Activated naive CD8-positive, alpha-beta T cell treated with anti-CD3 and anti-CD28 coated beads, Interleukin-2, amount 50 U/mL, for 24 hours (primary cell): ENCODE measurements at places on chromosomes 5 and 9.

- no peak for DNase-seq
Measured at GRCh38 chr9:68672215-68672614, 32.8 kb upstream of the PIP5K1B start.

- DNase-seq, result no peak
Measured at GRCh38 chr9:132647355-132647754, 22.4 kb downstream of the DDX31 start.

GRCh38 chr5:142897328-142897727, 127.2 kb downstream of the ARHGAP26 start:
- no peak for DNase-seq

DNA sequence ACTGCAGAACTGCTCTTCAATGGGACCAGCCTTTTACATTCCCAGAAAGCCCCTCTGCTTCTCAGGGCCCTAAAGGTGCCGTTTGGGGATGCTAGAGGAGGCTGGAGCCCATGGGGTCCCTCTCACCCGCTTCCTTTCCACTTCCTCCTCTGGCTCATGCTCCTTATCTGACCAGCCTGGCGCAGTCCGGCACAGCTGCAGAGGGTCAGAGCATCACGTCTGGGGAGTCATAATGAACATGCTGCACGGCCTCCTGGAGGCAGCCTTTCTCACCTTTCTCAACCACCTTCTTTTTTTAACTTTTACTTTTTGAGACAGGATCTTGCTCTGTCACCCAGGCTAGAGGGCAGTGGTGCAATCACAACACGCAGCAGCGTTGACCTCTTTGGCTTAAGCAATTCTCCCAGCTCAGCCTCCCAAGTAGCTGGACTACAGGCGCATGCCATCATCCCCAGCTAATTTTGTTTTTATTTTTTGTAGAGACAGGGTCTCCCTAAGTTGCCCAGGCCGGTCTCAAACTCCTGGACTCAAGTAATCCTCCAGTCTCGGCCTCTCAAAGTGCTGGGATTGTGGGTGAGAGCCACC, 15.1 kb upstream of the TCF7 start:
- DNase-seq, result no peak

GRCh38 chr5:179769271-179769670, 24.5 kb upstream of the LTC4S start:
- DNase-seq, result no peak

DNA sequence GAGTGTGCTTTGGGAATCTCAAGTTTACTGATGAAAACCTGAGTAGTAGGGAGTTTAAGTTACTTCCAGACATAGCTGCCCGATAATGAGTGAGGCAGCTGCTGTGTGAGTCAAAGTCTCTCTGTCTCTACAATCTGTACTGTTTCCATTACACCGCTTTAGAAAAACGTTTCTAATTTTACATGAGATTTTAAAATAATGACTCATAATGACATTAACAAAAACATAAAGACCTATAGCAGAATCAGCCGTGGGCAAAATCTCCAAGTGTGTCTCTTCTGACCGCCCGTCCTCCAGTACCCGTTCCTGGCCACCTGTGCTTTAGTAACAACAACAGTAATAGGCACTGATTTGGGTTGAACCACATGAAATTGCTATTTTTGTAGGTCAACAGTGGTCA, 69.6 kb upstream of the PRRC1 start:
- no peak for DNase-seq

DNA sequence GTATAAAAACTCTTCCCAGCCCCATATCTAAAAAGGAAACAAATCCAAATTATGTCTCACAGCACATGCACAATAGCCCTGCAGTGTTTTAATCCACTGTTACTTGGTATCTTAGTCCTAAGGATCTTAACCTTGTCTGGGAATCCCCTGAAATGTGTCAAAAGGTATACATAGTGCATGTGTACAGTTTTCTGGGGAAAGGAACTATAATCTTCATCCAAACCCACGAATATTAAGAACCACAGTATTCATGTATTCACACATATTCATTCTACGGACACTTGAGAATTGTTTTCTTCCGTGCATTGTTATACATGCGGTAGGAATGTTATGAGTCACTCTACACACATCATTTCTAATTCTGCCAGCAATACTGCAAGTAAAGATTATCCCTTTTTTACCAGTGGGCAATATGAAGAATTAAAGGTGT, 47.8 kb upstream of the SNX2 start:
- no peak for DNase-seq

DNA sequence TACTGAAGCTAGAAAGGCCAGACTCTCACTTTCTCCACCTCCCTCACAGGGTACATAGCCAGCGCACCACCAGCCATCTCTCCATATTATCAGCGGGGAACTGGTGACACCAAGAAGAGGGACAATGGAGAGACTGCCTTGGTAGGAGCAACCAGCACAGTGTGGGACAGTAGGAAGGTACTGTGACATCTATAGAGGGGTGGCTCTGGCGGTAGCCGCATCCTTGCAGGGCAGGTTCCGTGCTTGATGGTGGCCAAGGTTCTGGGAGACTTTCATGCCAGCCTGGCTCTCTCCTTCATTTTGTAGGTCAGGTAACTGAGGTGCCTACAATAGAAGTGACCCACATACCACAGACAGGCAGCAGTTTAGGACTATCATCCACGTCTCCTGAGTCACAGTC, 65.5 kb upstream of the SMIM23 start:
- no peak for DNase-seq

DNA sequence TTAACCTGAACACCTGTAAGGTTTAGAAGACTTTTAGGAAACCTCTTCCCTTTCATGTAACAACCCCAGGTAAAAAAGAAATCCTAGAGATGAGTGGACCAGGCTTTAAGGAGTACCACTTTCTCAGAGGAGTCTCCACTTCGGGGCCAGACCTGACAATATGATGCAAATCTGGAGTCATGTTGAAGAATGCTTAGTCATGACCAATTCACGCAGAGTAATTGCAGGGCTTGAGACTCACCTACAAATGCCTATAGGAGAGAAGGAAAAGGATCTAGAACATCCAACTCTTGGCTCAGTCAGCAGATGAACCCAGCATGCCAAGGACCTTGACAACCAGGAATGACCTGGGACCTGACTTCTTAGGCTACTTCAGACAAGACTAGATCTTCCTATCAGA, 235.4 kb downstream of the DOCK8 start:
- no peak for DNase-seq

- DNase-seq, result no peak
Measured at GRCh38 chr5:111016801-111017200, 54.7 kb upstream of the TSLP start.

GRCh38 chr5:6592601-6593000, 40.2 kb downstream of the NSUN2 start:
- DNase-seq, result no peak

GRCh38 chr5:81948349-81948748, 23.5 kb upstream of the ATG10 start:
- DNase-seq, result no peak

DNA sequence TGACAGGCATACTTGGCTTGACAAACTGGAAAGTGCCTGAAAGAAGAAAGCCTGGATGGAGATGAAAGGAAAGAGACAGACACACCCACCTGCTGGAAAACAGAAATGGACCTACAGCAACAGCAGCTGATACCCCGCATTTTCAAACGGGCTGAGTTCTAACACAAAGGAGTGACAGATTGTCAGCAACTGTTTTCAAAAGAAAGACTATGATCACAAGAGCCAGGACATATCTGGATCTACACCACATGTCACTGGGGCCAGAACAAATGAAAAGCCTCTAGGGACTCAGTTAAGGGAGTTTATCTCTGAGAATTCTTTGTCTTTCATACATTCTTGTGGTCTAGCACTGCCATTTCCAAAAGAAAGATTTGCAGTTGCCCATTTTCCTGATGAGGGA, 24.1 kb upstream of the FST start:
- no peak for DNase-seq

DNA sequence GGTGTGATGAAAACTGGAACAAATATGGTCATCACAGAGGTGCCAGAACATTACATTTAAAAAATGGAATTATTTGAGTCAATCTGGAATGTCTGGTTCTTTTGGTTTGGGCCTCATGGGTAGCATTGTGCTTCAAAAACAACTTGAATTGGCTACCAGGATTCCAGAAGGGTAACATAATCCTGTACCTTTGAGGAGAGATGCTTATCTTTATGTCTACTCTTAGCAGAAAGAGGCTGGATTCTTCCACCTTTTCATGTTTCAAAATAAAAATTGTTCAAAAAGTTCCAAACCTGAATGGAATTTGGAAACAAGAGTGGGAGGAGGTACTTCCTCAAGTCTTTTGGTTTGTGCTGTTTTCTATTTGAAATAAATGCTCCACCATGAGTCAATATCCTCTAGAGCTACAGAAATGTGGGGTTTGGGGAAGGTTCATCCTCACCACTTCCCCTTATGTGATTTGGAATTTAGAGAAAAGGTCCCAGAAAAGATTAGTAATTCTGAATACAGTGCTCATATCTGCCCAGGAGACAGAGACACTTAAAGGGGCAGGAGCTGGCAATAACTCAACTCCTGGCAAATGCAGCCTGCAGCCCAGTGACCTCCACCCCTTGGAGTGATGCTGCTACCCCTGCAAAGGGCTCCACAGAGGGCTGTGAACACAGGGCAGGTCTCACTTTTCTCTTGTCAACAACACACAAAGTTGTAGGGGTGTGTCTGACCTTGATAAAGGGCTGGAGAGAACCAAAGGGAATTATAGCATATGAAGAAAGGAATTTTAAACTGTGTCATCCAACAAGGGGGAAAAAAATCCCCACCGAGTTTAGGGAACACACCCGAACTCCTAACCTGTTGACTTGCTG, 272.8 kb downstream of the CWC27 start:
- no peak for DNase-seq

GRCh38 chr9:33170464-33171415, 3.6 kb upstream of the B4GALT1 start:
- peak; percentile 65 for DNase-seq

DNA sequence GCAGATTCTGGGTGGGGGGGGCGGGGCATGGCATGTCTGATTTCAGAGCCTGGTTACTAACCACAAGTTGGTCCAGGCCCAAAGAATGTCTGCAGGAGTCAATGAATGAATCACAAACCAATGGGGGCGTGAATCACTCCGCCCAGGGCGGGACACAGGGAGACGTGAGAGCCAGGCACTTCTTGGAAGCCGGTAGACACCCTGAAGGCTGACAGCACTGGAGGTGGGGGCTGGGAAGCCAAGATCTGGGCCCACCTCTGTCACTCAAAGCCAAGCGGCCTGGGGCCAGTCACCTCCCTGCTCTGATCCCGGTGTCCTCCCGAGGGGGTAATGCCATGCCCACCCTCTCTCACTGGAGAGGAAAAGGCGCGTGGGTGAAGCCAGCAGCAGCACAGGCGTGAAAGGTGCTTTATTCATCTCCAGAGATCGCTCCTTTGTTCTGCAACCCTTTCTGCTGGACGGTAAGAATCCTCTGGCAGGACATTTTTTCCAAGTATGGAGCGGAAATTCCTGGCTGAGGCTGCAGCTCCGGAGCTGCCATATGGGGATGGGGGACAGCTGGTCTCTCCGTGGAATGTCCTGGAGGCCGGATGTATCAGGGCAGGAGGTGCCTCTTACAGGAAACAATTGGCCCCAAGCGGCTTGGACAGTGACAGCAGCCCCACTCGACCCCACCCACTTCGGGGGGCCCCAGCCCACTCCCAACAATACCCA, 85.0 kb downstream of the STK10 start:
- DNase-seq, result peak; percentile 40

DNA sequence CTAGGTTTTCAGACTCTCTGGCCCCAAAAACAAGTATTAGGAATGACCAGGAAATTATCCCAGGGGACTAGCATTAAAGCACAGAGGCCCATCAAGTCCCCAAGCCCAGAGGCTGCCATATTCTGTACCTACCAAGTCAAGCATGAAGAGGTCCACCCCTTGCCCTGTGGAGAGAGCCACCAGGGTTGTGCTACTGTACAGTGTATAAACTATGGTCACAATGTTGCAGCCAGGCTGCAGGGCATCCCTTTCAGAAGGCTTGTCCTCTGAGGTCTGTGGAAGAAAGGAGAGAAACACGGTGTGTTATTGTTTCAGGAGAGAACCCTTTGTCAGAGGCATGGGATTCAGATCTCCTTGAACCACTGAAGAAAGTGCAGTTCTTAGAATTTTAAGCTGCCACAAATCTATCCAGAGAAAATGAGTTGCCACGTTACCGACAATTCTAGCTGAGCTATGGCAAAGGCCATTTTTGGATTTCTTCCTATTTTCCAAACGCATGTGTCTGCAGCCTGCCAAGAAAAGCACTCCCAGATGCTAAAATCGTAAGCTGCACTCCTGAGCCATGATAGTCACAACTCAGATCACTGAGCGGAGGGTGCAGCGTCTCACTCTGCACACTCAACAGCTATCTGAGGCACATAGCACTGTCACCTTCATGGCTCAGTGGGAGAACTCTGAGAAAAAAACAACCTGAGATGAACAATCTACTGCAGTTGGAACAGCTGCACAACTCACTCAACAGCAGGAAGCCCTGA, 45.5 kb upstream of the SPATA31E1 start:
- DNase-seq, result no peak

GRCh38 chr5:104189909-104190308, 627.3 kb upstream of the NUDT12 start:
- no peak for DNase-seq

DNA sequence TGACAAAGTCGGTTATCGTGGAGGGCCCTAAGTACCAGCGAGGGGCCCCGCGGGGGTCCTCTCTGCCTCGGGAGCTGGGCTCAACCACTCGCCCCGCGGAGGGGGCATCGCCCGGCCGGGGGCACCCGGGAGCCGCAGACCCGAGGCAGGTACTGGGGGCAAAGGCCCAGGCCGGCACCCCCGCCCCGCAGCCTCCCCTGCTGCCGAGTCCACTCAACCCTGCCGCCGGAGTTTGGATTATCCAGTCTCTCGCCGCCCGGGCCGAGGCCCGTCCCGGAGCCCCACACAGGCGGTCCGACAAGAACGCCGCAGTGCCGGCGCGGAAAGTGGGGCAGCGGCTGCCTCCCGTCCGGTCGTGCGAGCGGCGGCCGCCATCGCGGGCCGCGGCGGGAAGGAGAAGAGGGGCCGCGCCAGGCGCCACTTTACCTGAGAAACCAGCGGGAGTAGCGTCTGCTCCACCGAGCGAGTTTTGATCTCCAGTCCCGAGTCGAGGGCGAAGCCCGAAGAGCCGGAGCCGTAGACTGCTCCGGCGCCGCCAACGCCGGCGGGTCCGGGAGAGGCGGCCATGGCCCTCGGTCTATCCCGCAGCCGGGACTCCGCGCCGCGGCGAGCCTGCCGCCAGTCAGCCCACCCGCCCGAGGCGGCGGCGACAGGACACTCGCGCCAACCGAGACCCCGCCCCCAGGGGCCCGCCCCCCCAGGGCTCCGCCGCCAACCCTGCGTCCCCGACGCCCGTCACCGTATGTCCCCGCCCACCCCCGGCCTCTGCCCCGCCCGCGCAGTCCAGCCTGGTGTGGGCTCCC, at the start of gene CTNNAL1:
CTNNAL1 (minus strand) TSS at position 624 of the 803 bp plus-strand sequence; CDS start at position 567, 57 bp downstream.
- DNase-seq, result peak; percentile 89

GRCh38 chr9:79477241-79477840, 94.4 kb upstream of the TLE4 start:
- no peak for DNase-seq

- no peak for DNase-seq
Measured at GRCh38 chr5:33257807-33258429, 182.8 kb upstream of the TARS1 start.

- DNase-seq, result no peak
Measured at GRCh38 chr9:115250621-115251032, 132.7 kb upstream of the TNC start.

- no peak for DNase-seq
Measured at GRCh38 chr5:83564069-83564749, 92.7 kb downstream of the VCAN start.

- DNase-seq, result no peak
Measured at GRCh38 chr9:95087659-95088242, 229.8 kb downstream of the FANCC start.

- DNase-seq, result peak; percentile 42
Measured at GRCh38 chr5:1312993-1313833, 18.3 kb upstream of the TERT start.
